ENCODE measurements at places on chromosomes 3 and 15. TPM values are rescaled to one million over a fixed set of nuclear protein-coding genes. Genes with fewer than 3 reads are reported as not detected.

Gene ARL13B
- 7.8 TPM for total RNA-seq

Gene DLEC1
- total RNA-seq: 0.05 TPM

Gene STXBP5L
- not detected for total RNA-seq

Gene ADAMTS9
- 13.1 TPM for total RNA-seq

Gene C3orf20
- total RNA-seq: not detected

Gene CLDN1
- total RNA-seq: not detected

Gene FANCD2OS
- not detected for total RNA-seq

Gene ATP13A4
- total RNA-seq: not detected

Gene MITF
- 3.0 TPM for total RNA-seq

Gene FBXO40
- total RNA-seq: not detected

Gene EIF4A2
- total RNA-seq: 455 TPM

Gene MRAS
- 26.8 TPM for total RNA-seq

Gene UCN2
- 0.64 TPM for total RNA-seq

Gene FSIP1
- 0.25 TPM for total RNA-seq

Gene C3orf38
- 9.2 TPM for total RNA-seq

Gene MRPS22
- 36.9 TPM for total RNA-seq

Gene LYZL4
- total RNA-seq: not detected

Gene TSC22D2
- total RNA-seq: 8.4 TPM

Gene THBS1
- 614 TPM for total RNA-seq

Gene MGLL
- 9.4 TPM for total RNA-seq

Gene NPAP1
- total RNA-seq: not detected

Gene ACSBG1
- total RNA-seq: not detected

Gene IL16
- 6.4 TPM for total RNA-seq

Gene DOCK3
- total RNA-seq: 0.05 TPM

Gene ACAN
- not detected for total RNA-seq

Gene TNK2
- total RNA-seq: 8.3 TPM

Gene ARL6IP5
- 155 TPM for total RNA-seq

Gene HRG
- not detected for total RNA-seq

Gene ALG3
- 71.8 TPM for total RNA-seq

Gene STRIT1
- total RNA-seq: not detected

Gene CAMK2N2
- total RNA-seq: not detected

Gene CD276
- total RNA-seq: 84.5 TPM

Gene GPX1
- 286 TPM for total RNA-seq

Gene AGBL1
- total RNA-seq: not detected

Gene CCRL2
- total RNA-seq: 0.62 TPM

Gene COL6A5
- total RNA-seq: not detected

Gene FEZF2
- total RNA-seq: not detected

Gene TERC
- 179 TPM for total RNA-seq

Gene CD86
- total RNA-seq: not detected

Gene TF
- 0.12 TPM for total RNA-seq

Gene MYL3
- 1.7 TPM for total RNA-seq

Gene UBE3A
- 39.6 TPM for total RNA-seq

Gene KNL1
- 1.2 TPM for total RNA-seq

Gene RBPMS2
- total RNA-seq: 0.24 TPM

Gene SYNPR
- not detected for total RNA-seq

Measured in cardiac ventricle fibroblast (primary cell).